Esophagus (tissue), 2 donors: ENCODE measurements at places on chromosomes 6 and 20. TPM values are rescaled to one million over a fixed set of nuclear protein-coding genes. Genes with fewer than 3 reads are reported as not detected.

The KHDC1 gene
- polyA plus RNA-seq = 0.91 TPM

The COL19A1 gene
- polyA plus RNA-seq = 0.04 TPM

The SIRPB2 gene
- polyA plus RNA-seq = 0.75 TPM

The INSM1 gene
- 0.02 TPM for polyA plus RNA-seq

The CRISP2 gene
- 1.0 TPM for polyA plus RNA-seq

The NKAIN2 gene
- polyA plus RNA-seq = not detected

The PNPLA1 gene
- 0.04 TPM for polyA plus RNA-seq

The BPIFB2 gene
- 0.85 TPM for polyA plus RNA-seq

The SLC35D3 gene
- not detected for polyA plus RNA-seq
